Right lobe of liver (tissue), 6 donors: ENCODE measurements at places on chromosomes 12 and 14. TPM values are rescaled to one million over a fixed set of nuclear protein-coding genes. Genes with fewer than 3 reads are reported as not detected.

GRCh38 chr14:30235485-30235884 lies 307.8 kb upstream of the PRKD1 start:
- DNase-seq: no peak

DNA sequence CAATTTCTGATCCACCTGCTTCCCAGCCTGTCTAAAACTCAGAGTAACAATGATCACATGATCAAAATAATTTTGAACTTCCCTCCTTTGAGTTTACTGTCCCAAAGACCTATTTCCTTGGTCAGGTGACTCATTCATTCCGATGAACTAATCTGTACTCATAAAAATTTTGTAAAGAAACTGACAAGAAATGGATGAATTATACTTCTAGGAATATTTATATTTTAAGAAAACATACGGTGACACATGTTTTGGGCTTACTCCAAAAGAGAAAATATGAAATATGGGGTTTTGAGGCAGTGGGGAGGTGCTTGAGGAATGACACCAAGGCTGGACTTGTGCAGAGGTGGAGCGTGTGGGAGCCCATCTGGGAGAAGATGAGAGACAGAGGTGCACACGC lies 42.0 kb downstream of the GUCY2C start:
- no peak for DNase-seq

- no peak for DNase-seq
These were observed 902.8 kb downstream of the SLC16A7 start for GRCh38 chr12:60498656-60499055.

DNA sequence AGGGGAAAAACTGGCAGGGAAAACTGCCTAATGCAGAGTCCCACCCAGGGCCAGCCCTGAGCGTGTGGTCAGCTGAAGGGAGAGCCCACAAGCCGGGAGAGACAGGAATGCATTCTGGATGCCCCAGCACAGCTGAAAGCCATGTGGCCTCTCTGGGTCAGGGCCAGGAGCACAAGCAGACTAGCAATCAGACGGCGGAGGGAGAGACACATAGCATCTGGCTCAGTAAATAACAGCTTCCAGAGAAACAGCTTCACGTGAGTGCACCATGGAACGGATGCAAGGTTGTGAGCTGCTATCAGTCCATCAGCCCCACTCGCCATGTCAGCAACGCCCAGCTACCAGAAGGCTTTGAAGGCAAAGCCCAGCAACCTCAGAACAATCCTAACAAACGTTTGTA lies 28.2 kb upstream of the TMEM106C start:
- no peak for DNase-seq

DNA sequence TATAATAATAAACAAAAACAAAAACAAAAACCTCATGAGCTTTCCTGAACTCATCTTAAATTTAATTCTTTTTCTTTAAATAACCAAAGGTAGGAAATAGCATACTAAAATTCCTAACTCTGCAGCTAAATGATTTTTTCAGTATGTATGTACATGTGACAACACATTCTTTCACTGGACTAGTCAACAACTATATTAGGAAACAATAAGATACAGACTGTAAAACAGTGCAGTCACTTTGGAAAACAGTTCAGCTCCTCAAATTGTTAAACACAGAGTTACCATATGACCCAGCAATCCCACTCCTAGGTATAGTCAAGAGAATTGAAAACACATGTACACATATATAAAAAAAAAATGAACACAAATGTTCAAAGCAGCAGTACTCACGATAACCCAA lies 64.7 kb downstream of the SPPL3 start:
- no peak for DNase-seq

DNA sequence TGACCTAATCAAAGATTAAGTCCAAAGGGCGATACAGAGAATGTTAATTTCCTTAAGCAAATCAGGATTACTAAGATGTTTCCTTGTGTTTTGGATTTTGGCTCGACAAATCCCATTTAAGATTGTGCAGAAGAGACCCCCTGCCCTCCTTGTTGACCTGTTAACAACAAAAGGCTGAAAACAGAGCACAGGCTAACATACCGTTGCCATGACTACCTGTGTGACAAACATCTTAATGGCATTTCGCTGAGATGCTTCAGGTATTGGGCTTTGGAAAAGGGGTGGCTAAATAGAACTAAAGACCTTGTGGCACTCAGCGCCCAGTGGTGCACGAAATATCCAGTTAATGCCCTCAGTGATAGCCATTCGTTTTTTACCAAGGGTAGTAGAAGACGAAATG lies 1532.3 kb upstream of the TMEM132C start:
- DNase-seq: no peak

DNA sequence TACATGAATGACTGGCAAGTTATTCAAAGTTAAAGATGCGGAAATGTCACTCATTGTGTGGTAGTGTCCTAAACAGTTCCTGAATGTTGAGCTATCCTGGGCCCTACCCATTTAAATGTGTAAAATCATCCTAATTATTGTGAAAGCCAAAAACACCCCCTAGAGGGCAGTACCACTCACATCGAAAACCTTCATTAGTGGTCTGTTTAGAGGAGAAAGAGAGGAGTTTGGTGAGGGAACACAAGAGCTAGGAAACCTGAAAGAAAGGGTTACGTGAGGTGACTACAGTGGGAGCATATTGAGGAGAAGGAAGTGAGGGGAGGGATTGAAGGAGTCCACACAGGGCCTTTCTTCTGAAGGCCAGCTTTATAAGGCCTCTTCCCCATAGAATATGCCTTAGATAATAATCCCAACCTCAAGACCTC lies 2.5 kb upstream of the TEP1 start:
- DNase-seq: no peak

DNA sequence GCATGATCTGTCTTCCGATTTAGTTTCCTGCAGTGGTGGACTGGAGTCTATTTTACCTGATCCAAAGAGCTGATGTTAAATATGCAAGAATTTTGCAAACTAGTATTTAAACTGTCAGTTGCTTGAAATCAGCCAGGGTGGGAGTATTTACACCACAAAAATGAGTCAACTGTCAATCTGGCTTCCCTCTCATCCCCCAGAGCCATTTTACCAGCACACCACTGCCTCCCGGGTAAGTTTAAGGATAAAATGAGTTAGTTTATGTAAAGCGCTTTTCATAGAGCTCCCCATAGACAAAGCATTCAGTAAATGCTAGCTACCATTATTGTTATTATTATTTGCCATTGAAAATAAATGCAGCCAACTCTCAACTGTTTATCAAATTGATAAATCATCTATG lies 106.3 kb upstream of the FRMD6 start:
- no peak for DNase-seq

DNA sequence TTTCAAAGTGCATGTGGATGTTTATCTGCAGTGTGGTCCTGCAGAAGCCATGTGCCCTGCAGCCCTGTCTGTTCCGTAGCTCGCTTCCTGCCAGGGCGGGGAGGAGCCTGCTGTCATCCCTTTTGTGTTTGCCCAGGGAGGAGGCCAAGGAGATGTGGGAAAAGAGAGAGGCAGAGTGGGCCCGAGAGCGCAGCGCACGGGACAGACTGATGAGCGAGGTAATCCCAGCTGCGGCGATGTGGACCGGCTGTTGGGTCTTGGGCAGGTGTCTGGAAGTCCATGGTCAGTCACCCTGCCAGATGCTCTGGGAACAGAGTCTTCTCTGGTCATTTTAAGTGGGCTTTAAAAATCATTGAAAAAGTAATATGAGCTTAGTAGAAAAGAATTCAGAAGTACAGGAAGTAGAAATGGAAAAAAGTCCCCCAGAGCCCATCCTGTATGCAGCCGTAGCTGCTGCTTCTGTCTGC lies 12.8 kb downstream of the TCHP start:
- DNase-seq: no peak

- no peak for DNase-seq
These were observed 470.1 kb downstream of the TMTC2 start for GRCh38 chr12:83156815-83157214.

GRCh38 chr14:106211334-106211900 lies 685.0 kb downstream of the TMEM121 start:
- DNase-seq: no peak

DNA sequence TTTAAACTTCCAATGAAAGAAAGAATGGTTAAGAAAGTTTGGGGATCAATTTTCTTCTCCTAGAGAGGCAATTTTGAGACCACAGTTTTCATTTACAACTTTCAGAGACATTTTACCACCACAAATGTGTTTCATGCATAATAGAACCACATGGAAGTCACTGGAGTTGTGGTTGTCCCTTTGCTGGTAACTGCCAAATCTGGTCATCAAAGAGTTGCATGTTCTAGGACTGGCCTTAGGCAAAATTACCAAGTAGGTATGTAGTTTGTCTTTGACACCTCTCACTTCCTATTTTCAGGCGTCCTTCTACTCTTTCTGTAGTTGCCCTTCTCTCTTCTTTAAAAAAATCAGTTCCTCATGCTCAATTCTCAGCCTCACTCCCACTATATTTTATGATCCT lies 54.3 kb upstream of the TMX1 start:
- DNase-seq: no peak

GRCh38 chr14:33287189-33287588 lies 348.5 kb downstream of the NPAS3 start:
- no peak for DNase-seq

DNA sequence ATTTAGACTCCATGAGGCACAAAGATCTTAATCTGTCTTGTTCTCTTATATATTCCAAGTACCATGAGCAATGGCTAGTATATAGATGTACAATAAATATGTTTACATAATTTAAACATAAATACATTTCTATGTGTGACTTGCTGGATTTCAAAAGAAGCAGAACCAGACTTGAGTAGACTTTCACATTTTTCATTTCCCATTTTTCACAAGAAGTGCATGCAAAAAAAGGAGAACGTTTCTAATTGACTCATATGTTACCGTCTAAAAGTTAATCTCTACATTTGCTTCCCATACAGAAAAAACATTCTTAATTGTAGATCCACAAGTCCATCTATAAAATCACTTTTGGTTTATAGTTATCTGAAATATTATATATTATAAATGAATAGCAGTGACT lies 256.5 kb upstream of the USP15 start:
- no peak for DNase-seq

- no peak for DNase-seq
These were observed 160.5 kb downstream of the PIK3C2G start for GRCh38 chr12:18421867-18422266.

- no peak for DNase-seq
These were observed 2.8 kb downstream of the CKB start for GRCh38 chr14:103519837-103520212.

GRCh38 chr14:67141146-67141900 lies 47.9 kb upstream of the GARIN2 start:
- no peak for DNase-seq

GRCh38 chr12:69810870-69811498 lies 14.0 kb upstream of the MYRFL start:
- DNase-seq: no peak

DNA sequence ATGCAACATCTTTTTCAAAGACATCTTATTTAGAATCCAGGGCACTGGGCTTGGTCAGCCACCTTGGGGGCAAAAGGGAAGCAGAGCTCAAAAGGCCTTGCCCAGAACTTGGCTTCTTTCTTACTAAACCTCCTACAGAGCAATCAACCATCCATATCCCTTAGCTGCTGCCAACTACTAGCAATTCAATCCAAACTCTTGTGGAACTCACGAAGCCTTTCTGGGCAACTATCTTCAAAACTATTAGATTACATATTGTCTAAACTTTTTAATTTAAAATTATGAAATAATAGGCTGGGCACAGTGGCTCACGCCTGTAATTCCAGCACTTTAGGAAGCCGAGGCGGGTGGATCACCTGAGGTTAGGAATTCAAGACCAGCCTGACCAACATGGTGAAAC lies 95.5 kb downstream of the PAWR start:
- no peak for DNase-seq

DNA sequence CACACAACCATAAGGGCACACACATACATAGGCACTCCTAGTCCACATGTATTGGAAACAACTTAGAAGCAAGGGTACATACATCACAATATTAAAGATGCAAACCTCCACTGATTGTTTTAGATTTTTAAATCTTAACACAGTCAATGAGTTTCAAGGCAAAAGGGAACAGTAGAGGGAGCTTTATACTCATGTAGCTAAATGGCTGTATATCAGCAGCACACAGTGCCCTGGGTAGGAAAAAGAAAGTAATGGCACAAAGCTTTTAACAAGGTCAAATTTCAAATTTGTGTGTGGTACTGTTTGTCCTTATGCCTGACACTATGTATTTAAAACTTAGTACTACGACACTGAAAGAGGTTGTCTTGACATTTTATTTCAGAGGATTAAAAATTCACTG lies 262.0 kb downstream of the MED13L start:
- no peak for DNase-seq

DNA sequence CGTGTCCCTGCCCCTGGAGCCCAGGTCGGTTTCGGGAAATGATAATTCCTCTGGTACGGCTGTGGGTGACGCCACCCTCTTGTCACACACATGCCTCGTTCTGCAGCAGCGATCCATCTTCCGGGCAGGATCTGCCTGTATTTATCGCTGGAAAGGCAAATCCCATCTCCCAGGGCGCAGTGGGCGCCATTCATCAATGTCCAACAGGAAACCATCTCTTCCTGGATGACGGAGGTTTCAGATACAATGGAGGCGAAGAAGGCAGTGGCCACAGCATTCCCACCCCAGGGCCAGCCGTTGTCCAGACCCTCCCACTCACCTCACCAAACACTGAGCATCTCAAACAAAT lies 74.2 kb downstream of the NOC4L start:
- no peak for DNase-seq

DNA sequence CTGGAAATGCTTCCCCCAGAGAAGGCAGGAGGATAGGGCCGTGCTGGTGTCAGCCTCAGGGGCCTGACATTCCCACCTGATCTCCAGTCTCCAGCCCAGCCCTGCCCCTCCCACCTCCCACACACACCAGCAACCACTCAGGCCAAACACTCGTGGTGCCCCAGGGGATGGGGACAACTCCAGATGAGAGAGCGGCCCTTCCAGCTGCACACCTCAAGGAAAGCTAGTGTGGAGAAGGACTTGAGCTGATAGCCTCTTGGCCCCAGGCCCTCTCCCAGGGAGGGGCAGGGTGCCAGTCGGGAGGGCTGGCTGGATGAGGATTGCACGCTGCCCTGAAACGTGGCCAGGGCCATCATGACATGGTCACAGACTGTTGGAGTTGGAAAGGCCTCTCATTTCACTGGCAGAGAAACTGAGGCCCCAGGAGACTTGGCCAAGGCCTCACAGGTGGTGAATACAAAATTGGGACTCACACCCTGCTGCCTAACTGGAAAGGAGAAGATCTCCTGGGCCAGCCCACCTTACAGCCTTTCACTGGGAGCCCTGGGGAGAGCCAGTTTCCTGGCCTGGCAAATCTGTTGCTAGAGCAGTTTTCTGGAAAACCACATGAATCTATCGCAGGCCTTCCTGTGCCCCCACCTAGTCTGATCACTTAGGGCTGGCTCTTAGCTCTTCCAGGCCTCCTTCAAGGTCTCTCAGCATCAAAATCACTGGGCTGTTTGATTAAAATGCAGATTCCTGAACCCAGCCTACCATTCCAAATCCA lies 52.1 kb downstream of the IRF2BPL start:
- no peak for DNase-seq

GRCh38 chr12:110199339-110200123 lies 75.4 kb downstream of the IFT81 start:
- no peak for DNase-seq

ZNF219 gene
- total RNA-seq: 6.9 TPM

WNT1 gene
- not detected for total RNA-seq

UNG gene
- total RNA-seq: 16.7 TPM

CD69 gene
- 1.2 TPM for total RNA-seq

NPFF gene
- not detected for total RNA-seq

PRB2 gene
- not detected for total RNA-seq

SCNN1A gene
- 5.3 TPM for total RNA-seq

NOVA1 gene
- 0.25 TPM for total RNA-seq

TMEM233 gene
- total RNA-seq: 0.19 TPM
